Nasal cavity respiratory epithelium epithelial cell of viscerocranial mucosa (primary cell): ENCODE measurements at places on chromosomes 3 and 15. TPM values are rescaled to one million over a fixed set of nuclear protein-coding genes. Genes with fewer than 3 reads are reported as not detected.

The OXTR gene
- total RNA-seq: 0.36 and 0.68 TPM in 2 replicates

The SGO1 gene
- total RNA-seq: under 0.01 and 0.14 TPM in 2 replicates

The NR1I2 gene
- total RNA-seq: under 0.01 TPM in 2 replicates

The CACNA2D3 gene
- total RNA-seq: 0.07 and 1.0 TPM in 2 replicates

The COL8A1 gene
- total RNA-seq: 0.34 and 4.0 TPM in 2 replicates

The SI gene
- not detected in 2 replicates for total RNA-seq
